ENCODE measurements at places on chromosomes 16 and 17.

- H3K36me3 ChIP-seq: peaks cover 68% of the 10 kb centered on the region
- H3K27me3 ChIP-seq: peaks cover 1% of the 10 kb centered on the region
- H3K4me3 ChIP-seq: no peak overlapping the region
Measured at GRCh38 chr17:47685556-47686275, 8.2 kb upstream of the TBKBP1 start.

- peak; percentile 67 for DNase-seq
- peak overlapping the region; percentile 91 for H3K4me3 ChIP-seq
- H3K36me3 ChIP-seq: peaks cover 18% of the 10 kb centered on the region
Measured at GRCh38 chr17:47649972-47650524, 329 bp downstream of the KPNB1 start.

- no peak for DNase-seq
- H3K36me3 ChIP-seq: no peaks in the 10 kb centered on the region
- no peaks in the 10 kb centered on the region for H3K4me1 ChIP-seq
- H3K27me3 ChIP-seq: no peaks in the 10 kb centered on the region
- H3K27ac ChIP-seq: no peak overlapping the region
Measured at GRCh38 chr17:53058031-53058430, 764.7 kb upstream of the KIF2B start.

- no peaks in the 10 kb centered on the region for H3K36me3 ChIP-seq
- no peak for DNase-seq
- no peak overlapping the region for H3K27ac ChIP-seq
- H3K27me3 ChIP-seq: no peaks in the 10 kb centered on the region
- H3K4me1 ChIP-seq: no peaks in the 10 kb centered on the region
Measured at GRCh38 chr17:65750631-65751115, 189.2 kb upstream of the AXIN2 start.

- H3K27me3 ChIP-seq: no peaks in the 10 kb centered on the region
- peaks cover 3% of the 10 kb centered on the region for H3K4me1 ChIP-seq
- no peak overlapping the region for H3K27ac ChIP-seq
Measured at GRCh38 chr16:83946781-83947566, 6.1 kb upstream of the OSGIN1 start.

DNA sequence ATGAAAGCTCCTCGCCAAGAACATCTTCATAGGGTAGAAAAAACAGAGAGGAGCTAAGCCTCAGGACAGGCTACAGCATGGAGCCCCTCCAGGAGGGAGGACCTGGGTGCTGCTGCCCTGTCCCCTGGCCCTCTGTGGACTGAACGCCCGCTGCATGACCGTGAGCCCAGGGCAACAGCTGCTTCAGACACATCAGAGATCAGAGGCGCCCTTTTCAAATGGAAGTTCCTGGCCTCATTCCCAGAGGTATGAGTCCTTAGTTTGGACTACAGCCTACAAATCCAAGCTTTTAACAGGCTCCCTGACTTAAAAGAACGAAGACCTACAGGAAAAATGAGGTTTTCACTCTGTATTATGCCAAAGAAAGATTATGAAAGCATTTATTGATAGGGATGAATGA is 48.5 kb downstream of the ZNF18 start:
- H3K27ac ChIP-seq: no peak overlapping the region
- H3K4me1 ChIP-seq: no peaks in the 10 kb centered on the region
- H3K4me3 ChIP-seq: no peak overlapping the region
- H3K36me3 ChIP-seq: peaks cover 2% of the 10 kb centered on the region
